ENCODE measurements at places on chromosomes 12 and 14.

DNA sequence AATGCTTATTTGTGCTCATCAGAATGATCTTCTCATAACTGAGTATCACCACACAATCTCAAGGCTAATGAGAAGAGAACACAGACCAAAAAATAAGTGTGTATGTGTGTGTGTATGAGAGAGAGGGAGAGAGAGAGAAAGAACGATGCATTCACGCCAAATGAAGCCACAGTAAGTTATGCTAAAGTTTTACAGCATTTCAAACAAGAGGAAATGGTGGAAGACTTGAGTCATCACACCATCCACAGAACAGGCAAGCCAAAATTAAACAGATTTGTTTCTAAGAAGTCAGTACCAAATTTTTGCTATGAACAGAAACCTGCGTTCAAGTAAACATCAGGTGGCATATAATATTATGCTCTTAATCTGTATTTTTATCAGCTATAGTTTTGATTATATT is 141.2 kb downstream of the MED13L start:
- DNase-seq: no peak

GRCh38 chr14:23321572-23322547 is 603 bp downstream of the PABPN1 start:
- peak; percentile 21 for DNase-seq

DNA sequence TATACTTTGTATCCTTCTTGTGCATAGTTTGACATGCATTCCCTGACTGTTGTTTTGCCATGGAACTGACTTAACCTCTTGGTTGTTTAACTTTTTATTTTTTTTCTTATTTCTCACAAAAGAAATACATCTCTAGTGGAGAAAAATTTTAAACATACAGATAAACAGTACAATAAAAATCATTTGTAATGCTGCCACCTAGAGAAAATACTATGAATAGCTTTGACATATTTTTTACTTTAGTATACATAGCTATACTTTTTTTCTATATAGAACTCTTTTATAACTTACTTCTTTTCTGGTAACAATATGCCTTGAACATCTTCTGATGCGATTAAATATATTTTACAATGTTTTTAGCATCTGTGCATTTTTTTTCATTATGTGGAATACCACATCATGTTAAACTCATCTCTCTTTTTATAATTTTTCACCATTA is 184.5 kb downstream of the AKAP6 start:
- no peak for DNase-seq

GRCh38 chr14:73402579-73402978 is 55.8 kb downstream of the NUMB start:
- DNase-seq: no peak

DNA sequence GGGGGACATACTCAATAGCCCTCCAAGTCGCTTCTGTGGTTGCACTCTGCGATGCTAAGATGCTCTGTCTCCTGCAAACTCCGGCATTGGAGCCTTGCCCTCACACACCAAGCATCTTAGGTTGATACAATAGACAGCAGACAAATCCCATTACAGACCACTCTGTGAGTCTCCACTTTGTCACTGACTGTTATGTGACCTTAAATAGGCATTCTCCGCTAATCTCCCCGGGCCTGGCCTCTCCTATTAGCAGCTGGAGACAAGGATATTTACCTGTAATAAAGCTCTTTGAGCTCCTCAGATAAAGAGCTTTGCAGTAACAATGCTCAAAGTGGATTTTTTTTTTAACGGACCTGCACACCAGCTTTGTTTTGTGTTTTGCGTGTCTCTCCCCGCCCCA is 479.7 kb upstream of the TBX3 start:
- no peak for DNase-seq

GRCh38 chr14:58944343-58944967 is 244.0 kb upstream of the DAAM1 start:
- DNase-seq: no peak

- no peak for DNase-seq
Observed at GRCh38 chr12:126191031-126191891, 1126.0 kb downstream of the AACS start.

DNA sequence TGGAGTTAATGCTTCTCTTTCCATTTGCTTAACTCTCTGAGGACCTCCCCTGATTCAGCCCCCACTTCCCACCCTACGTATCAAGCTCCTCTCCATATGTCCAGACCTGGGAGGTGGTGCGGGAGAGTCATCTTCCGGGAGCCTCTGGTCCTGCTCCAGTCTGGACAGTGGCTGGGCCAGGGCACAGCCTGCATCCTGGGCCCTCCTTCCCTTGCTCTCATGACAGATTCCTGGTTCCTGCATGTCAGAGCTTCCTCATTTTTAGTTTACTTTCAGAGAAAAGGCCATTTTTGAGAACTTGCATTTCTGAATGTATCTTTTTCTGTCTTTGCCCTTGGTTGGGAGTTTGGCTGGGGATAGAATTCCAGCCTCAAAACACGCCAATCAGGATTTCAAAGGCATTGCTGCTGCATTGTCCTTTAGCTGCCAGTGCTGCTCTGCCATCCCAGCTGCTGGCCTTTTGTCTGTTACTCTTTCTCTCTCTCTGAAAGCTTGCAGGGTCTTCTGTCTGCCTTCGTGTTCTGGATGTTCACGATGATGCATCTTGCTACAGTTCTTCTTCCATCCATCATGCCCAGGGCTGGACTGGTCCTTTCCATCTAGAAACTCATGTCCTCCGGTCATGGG is 54.7 kb downstream of the SLC6A12 start:
- DNase-seq: no peak

DNA sequence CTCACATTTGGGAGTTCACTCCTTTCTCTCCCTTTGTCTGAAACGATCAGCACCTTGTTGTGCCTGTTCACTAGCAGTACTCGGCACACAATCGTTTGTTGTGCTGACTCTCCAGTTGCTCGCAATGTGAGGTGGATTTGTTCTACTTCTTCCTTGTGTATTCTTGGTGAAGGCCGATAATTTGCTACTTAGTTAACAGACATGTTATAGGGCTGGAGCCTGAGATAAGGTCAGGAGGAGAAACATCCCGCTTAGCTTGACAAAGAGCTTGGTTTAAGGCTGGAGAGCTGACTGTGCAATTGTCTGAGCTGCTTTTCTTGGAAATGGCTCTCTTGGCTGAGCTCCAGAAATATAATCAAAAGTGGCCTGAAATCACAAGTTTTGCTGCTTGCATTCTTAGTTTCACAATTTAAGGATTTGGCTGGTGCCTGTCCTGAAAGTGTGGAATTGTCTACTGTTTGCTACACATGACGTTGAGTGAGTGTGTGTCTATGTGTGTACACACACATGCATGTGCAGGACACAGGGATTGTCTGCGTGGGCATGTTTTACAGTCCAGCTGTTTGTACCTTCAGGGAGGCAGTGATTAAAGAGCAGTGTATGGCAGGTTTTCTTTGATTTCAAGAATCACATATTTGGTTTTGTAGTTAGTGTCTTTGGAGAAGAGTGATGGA is 77.7 kb downstream of the ARF6 start:
- DNase-seq: no peak

- no peak for DNase-seq
Observed at GRCh38 chr14:67477926-67478799, 10.4 kb downstream of the TMEM229B start.

GRCh38 chr14:24253936-24254335 is 9.0 kb downstream of the TGM1 start:
- DNase-seq: no peak

DNA sequence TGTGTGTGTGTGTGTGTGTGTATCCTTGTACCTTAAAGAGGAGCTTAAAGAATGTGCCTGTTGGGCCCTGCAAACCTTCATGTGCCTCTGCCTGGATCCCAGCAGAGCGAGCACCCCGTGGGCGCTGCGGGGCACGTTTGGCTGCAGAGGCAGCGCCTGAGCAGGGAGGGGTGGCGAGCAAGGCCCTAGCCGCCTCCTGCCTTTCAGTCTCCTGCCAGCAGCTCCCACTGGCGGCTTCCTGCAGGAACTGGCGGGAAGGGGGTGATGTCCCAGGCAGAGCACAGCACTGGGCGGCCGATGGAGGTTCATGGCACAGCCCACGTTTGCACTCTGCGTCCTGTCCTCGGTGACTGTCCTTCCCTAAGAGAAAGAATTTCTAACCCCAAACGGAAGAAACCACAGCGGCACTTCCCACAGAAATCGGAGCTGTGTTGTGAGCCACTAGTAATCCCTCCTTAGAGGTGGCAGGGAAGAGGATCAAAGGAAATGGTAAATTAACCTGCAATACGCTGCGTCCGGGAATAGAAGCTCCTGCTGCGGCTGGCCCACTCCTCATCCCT is 19.8 kb downstream of the ZBTB42 start:
- DNase-seq: no peak

DNA sequence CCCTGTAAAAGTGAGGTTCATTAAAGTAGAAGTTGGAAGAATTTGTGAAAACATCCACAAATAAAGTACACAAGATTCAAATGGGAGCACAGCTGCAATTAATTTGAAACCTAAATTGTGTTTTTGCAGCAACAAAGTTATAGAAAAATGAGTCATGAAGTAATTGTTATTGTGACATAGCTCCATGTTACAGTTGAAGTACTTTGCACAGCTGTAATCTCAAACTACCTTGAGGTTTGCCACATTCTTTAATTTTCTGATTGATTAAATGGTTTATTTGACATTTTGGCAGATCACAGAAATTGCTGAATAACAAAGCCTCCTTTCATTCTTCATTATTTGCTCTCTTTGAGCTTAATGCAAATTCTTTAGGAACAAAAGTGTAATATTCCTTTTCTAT is 111.3 kb downstream of the RMST start:
- no peak for DNase-seq

GRCh38 chr12:113087193-113087592 is 30.7 kb downstream of the DTX1 start:
- DNase-seq: no peak

GRCh38 chr14:91418387-91419043 is 895 bp upstream of the CCDC88C start:
- DNase-seq: peak; percentile 64

DNA sequence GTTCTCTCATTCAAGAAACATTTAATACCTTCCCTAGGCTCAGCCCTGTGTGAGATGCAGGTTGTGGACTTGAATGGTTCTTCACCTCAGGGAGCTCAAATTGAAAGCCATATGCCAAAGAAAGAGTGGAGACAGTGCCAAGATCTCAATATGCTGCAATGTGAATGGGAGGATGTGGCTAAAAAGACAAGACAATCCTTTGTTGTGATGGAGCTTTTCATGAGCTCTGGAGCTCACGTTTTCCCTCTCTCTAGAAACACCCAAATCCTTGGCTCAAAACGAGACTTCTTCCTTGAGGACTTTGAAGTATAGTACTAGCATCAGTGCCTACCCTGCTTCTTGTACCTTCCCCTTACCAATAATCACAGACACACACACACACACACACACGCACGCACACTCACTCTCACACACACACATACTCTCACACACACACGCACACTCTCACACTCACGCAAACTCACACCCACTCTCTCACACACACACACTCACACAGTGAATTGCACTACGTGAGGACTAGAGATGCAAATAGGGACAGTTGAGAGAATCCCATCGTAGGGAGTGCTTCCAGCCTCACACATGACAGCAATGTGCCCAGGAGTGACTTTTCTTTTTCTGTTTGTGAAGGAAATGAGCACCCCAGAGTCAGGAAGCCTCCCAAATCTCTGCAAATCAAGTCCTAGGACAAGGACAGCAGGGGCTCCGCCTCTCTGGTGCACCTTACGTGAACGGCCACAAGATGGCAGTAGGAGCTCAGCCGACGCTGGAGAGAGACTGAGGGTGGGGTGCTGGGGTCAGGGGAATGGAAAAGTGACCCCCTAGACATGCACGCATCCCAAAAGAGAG is 231.4 kb downstream of the PCNX1 start:
- peak; percentile 23 for DNase-seq

GRCh38 chr12:94080341-94081009 is 67.9 kb upstream of the PLXNC1 start:
- no peak for DNase-seq
